ENCODE measurements at places on chromosomes 4 and X. TPM values are rescaled to one million over a fixed set of nuclear protein-coding genes. Genes with fewer than 3 reads are reported as not detected.
A peak's percentile ranks its signal among the peaks of the same experiment; 100 is the strongest.

The MOB1B gene
- 11.4 TPM for total RNA-seq

GRCh38 chrX:11789809-11790208, 31.8 kb downstream of the MSL3 start:
- peaks cover 31% of the 10 kb centered on the region for H3K4me1 ChIP-seq
- DNase-seq = peak; percentile 48
- peak overlapping the region; percentile 22 for H3K27ac ChIP-seq
- no peak overlapping the region for H3K4me3 ChIP-seq
- no peaks in the 10 kb centered on the region for H3K27me3 ChIP-seq

- no peaks in the 10 kb centered on the region for H3K27me3 ChIP-seq
- H3K4me1 ChIP-seq = peaks cover 29% of the 10 kb centered on the region
- H3K4me3 ChIP-seq = no peak overlapping the region
- DNase-seq = no peak
Measured at GRCh38 chr4:150971901-150972300, 43.2 kb downstream of the LRBA start.

The ADH1A gene
- total RNA-seq = not detected

- H3K27ac ChIP-seq = no peak overlapping the region
- H3K4me3 ChIP-seq = no peak overlapping the region
- H3K4me1 ChIP-seq = no peaks in the 10 kb centered on the region
Measured at GRCh38 chr4:95821867-95822266, 18.0 kb upstream of the PDHA2 start.

The AR gene
- not detected for total RNA-seq

DNA sequence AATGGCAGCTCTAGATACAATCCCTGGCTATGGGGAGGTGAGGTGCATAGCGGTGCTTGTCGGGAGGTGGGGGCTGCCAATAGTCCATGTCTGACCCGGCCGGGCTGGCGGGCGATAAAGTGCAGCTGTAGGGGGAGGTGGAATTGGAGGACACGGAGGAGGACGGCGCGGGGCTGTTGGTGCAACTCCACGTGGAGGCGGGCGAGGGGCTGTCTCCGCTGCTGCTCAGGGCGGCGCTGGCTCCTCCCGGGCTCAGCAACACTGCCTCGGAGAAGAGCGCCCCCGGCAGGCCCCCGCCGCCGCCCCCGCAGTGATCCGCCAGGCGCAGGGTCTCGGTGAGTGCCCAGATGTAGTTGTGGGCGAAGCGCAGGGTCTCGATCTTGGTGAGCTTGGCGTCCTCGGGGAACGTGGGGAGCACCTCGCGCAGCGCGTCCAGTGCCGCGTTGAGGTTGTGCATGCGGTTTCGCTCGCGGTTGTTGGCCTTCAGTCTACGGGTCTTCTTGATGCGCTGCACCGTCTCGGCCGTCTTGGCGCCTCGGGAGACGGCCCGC, 1.3 kb downstream of the NEUROG2 start:
- peaks cover 16% of the 10 kb centered on the region for H3K27me3 ChIP-seq
- DNase-seq = no peak
- peaks cover 4% of the 10 kb centered on the region for H3K4me1 ChIP-seq
- H3K4me3 ChIP-seq = peak overlapping the region; percentile 80
- peak overlapping the region; percentile 57 for H3K27ac ChIP-seq

The CXCL11 gene
- total RNA-seq = not detected

DNA sequence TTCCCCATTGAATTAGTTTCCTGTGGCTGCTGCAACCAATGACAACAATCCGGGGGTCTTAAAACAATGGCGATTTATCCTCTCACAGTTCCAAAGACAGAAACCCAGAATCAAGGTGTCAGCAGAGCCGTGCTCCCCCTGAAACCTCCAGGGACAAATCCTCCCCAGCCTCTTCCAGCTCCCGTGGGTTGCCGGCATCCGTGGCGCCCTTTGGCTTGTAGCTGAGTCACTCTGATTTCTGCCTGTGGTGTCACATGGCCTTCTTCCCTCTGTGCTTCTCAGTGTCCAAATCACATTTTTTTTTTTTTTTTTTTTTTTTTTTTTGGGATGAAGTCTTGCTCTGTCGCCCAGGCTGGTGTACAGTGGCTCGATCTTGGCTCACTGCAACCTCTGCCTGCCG, 64.5 kb upstream of the STX18 start:
- no peak overlapping the region for H3K4me3 ChIP-seq
- H3K27ac ChIP-seq = no peak overlapping the region
- no peaks in the 10 kb centered on the region for H3K27me3 ChIP-seq
- no peaks in the 10 kb centered on the region for H3K4me1 ChIP-seq

GRCh38 chrX:103461156-103461555, 58.1 kb downstream of the RAB40A start:
- H3K4me1 ChIP-seq = no peaks in the 10 kb centered on the region
- H3K4me3 ChIP-seq = no peak overlapping the region
- no peaks in the 10 kb centered on the region for H3K36me3 ChIP-seq

DNA sequence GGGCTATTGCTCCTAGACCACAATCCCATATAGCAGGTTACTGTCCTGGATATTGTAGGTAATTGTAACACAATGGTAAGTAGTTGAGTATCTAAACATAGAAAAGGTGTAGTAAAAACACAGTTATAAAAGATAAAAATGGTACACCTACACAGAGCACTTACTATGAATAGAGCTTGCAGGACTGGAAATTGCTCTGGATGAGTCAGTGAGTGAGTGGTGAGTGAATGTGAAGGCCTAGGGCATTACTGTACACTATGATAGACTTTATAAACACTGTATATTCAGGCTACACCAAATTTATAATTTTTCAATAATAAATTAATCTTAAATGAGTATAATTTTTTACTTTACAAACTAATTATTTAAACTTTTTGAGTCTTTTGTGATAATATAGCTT, 425.7 kb downstream of the PABPC4L start:
- DNase-seq = no peak
- no peaks in the 10 kb centered on the region for H3K36me3 ChIP-seq
- H3K27me3 ChIP-seq = no peaks in the 10 kb centered on the region
- H3K4me3 ChIP-seq = no peak overlapping the region
- H3K4me1 ChIP-seq = no peaks in the 10 kb centered on the region
- H3K27ac ChIP-seq = no peak overlapping the region
